Tibial artery (tissue), 4 donors: ENCODE measurements at places on chromosomes 4 and X.

DNA sequence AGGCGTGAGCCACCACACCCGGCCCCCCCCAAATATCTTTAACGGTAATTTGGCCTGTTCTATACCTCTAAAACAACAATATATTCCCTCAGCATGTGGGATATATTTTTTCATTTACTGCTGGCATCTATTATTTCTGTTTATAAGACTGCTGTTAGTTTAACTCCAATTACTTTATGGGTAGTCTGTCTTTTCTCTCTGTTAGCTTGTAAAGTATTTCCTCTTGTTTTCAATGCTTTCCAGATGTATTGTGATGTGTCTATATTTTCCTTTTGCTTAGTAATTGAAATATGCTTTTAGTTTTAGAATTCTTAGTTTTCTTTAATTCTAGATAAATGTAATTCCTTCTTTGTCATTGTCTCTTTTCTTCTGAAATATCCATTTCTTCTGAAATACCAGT lies 445.8 kb downstream of the ANKRD50 start:
- DNase-seq = no peak

- DNase-seq = no peak
Measured at GRCh38 chr4:145680902-145681301, 956 bp downstream of the C4orf51 start.

DNA sequence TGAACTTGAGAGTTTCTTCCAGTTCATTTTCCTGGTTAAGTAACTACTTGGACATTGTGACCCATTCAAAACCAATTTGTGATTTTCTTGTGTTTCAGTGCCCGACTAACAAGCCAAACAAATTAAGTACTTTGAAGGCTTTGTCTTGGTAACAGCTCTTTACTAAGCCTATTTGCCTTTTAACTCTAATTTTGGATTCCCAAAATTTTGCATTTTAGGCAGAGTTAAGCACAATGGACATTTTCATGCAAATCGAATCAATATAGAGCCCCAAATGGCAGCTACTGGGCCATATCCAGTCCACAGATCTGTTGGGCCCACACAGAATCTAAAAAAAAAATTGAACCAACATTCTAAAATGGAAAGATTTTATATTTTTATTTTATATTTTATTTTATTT lies 31.4 kb upstream of the CHRNA9 start:
- no peak for DNase-seq

DNA sequence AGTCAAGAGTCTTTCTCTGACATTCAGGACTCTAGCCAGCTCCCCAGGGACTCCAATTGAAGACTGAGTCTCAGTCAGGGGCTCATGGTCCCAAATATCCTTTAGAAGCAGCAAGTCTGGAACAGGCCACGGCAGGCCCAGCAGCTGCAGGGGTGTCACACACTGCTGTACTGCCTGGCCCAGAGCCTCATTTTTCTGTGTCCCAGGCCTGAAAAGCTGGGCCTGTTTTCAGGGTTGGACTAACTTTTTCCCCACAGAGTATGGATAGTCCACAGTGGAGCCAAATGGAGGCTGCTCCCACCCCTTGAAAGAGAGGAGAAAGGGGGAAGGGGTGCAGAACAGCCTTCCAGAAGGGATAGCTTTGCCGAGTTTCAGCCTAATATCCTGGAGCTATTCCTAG lies 146.8 kb upstream of the NALF2 start:
- DNase-seq = no peak

DNA sequence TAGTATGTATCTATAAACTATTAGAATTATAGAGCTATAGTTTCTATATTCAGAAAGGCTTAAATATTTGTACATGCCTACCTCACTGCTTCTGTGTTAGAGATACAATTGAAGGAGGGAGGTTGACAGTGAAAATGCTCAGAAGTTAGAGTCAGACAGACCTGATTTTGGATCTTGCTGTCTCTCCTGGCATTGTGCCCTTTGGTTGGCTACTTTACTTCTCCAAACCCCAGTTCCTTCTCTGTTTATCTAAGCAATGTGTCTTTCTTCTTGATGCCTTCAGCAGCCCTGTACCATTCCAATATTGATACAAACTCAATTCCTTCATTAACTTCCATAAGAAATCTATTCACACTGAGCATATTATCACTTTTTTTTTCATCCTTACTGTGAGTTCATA lies 28.7 kb downstream of the CCNG2 start:
- DNase-seq = no peak

DNA sequence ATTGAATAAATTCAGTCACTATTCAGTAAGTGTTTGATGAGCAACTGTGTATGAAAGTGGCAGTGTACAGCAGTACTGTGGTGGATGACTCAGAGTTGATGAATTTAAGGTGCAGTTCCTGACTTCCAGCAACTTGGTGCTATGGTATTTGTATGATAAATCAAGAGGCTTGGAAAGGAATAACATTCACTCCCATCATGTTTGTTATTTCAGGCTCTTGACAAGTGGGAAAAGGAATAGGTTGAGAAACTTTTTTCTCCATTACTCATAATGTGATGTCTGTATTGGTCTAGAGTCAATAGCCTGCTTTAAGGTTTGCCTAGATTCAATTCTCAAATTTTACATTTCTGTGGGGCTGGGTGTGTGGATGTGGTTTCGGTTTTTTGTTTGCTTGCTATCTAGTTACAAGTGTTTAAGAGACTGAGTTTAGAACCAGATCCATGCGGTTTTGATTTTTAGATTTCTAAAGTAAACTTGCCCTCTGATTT lies 35.1 kb upstream of the CYP2U1 start:
- no peak for DNase-seq

GRCh38 chr4:185774845-185775680 lies 36.9 kb downstream of the SORBS2 start:
- DNase-seq = peak; percentile 87

GRCh38 chr4:22881411-22881810 lies 188.7 kb downstream of the GBA3 start:
- no peak for DNase-seq

DNA sequence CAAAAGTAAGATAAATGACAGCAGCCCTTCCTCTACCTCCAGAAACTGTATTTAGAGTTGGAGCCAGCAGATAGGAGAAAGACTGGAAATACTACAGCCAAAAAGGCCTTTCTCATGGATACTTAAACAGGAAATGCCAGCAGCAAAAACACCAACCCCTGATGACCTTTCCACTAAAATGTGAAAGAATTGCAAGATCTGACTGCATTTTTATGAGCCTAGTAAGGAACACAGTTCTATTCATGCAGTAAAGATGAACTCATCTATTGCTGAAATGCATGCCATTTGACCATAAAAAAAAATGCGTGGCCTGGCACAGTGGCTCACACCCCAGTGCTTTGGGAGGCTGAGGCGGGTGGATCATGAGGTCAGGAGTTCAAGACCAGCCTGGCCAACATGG lies 19.9 kb downstream of the ABCG2 start:
- no peak for DNase-seq

DNA sequence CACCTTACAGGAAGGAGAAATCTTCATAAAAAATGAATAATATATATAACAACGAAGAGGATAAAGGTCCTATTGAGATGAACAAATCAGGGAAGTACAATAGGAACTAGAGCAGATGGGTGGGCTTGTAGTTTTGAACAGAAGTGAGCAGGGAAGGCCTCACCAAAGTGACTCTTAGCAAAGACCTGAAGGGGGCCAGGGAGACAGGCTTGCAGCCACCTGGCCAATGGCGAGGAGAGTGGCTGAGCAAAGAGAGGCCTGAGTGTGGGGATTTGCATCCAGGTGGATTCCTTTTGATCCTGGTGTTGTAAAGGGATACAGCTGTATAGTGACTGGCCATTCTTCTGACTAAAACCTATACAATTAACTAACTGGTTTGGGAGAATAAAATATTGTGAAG lies 354.1 kb downstream of the CAMK2D start:
- DNase-seq = no peak
